Peyer's patch (tissue), 4 donors: ENCODE measurements at places on chromosomes 6 and 20. TPM values are rescaled to one million over a fixed set of nuclear protein-coding genes. Genes with fewer than 3 reads are reported as not detected.
A peak's percentile ranks its signal among the peaks of the same experiment; 100 is the strongest.

BPIFB1 gene
- total RNA-seq, result not detected

IRF4 gene
- total RNA-seq, result 0.47 TPM

CD164 gene
- 221 TPM for total RNA-seq

AGER gene
- 12.4 TPM for total RNA-seq

TMEM244 gene
- total RNA-seq, result not detected

NKX2-4 gene
- total RNA-seq, result not detected

WFDC12 gene
- not detected for total RNA-seq

PRR18 gene
- not detected for total RNA-seq

CALHM4 gene
- not detected for total RNA-seq

SLC44A4 gene
- 64.4 TPM for total RNA-seq

KHDRBS2 gene
- 23.9 TPM for total RNA-seq

MYLK4 gene
- 0.35 TPM for total RNA-seq

OR2H2 gene
- not detected for total RNA-seq

TRIM31 gene
- 45.9 TPM for total RNA-seq

- no peak overlapping the region for H3K4me3 ChIP-seq
- no peaks in the 10 kb centered on the region for H3K27me3 ChIP-seq
- H3K36me3 ChIP-seq, result peaks cover 54% of the 10 kb centered on the region
- peaks cover 7% of the 10 kb centered on the region for H3K4me1 ChIP-seq
- DNase-seq, result no peak
Measured at GRCh38 chr20:47303736-47304135, 52.8 kb downstream of the ZMYND8 start.

DNA sequence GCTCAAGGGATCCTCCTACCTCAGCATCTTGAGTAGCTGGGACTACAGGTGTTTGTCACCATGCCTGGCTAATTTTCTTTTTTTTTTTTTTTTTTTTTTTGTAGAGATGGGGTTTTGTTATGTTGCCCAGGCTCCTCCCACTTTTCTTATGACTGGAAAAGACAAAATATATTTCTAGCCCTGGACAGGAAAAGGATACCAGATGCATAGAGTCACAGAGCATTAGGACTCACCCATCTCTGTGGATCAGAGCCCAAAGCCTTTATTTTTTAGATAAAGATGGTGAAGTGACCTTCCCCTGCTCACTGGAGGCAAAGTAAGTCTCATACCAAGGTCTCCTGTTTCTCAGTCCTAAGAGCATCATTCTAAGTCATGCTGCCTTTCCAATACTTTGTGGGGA, 3.4 kb downstream of the TRIM10 start:
- peaks cover 22% of the 10 kb centered on the region for H3K4me1 ChIP-seq
- H3K4me3 ChIP-seq, result no peak overlapping the region
- DNase-seq, result no peak
- no peak overlapping the region for H3K27ac ChIP-seq

- no peaks in the 10 kb centered on the region for H3K4me1 ChIP-seq
- no peaks in the 10 kb centered on the region for H3K27me3 ChIP-seq
- DNase-seq, result no peak
- no peaks in the 10 kb centered on the region for H3K36me3 ChIP-seq
Measured at GRCh38 chr20:9838378-9839295, at the start of gene PAK5. TSS of gene PAK5 (minus strand) at chr20:9839076. CDS start at chr20:9644328, 194,748 bp downstream.

GRCh38 chr20:59159493-59160376, 3.9 kb upstream of the ZNF831 start:
- H3K36me3 ChIP-seq, result no peaks in the 10 kb centered on the region
- DNase-seq, result no peak
- peaks cover 6% of the 10 kb centered on the region for H3K4me1 ChIP-seq
- H3K4me3 ChIP-seq, result peak overlapping the region; percentile 36
- H3K27ac ChIP-seq, result peak overlapping the region; percentile 73

DNA sequence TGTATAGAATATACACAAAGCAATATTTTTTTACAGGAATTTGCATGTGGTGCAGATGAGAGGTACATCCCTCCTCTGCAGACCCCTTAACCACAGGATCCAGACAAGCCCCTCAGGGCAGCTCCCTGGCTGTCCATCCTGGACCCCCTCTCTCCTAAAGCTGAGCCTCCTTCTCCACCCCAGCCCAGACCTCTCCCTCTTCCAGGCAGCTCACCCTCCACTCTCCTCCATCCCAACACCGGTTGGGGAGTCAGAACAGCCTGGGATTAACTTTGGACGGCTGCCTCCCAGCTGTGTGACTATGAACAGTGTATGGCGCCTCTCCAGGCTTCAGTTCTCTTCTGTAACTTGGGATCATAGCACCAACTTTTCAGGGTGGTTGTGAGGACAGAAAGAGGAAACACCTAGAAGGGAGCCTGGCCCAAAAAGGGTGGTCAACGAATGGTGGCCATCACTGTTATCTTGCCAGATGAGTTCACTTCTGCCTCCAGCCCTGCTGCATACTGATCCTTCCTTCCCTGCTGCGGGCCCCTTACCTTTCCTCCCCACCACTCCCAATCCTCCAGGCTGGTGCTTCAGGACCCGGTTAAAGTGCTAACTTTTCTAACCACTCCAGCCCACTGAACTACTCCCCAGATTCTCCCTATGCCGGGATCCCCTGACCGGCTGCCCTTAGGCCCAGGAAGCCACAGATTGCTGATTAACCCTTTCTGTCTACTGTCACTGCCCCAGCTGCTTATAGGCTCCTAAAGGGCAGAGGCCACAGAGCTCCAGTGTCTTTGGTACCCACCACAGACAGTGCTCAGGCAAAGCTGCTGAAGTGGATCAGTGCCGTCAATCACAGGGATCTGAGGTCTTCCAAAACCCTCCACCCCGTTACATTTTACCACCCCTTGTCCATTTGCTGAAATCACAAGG, 55.9 kb downstream of the GPR6 start:
- no peaks in the 10 kb centered on the region for H3K36me3 ChIP-seq
- no peak for DNase-seq
- no peaks in the 10 kb centered on the region for H3K27me3 ChIP-seq
- no peaks in the 10 kb centered on the region for H3K4me1 ChIP-seq
- no peak overlapping the region for H3K27ac ChIP-seq

DNA sequence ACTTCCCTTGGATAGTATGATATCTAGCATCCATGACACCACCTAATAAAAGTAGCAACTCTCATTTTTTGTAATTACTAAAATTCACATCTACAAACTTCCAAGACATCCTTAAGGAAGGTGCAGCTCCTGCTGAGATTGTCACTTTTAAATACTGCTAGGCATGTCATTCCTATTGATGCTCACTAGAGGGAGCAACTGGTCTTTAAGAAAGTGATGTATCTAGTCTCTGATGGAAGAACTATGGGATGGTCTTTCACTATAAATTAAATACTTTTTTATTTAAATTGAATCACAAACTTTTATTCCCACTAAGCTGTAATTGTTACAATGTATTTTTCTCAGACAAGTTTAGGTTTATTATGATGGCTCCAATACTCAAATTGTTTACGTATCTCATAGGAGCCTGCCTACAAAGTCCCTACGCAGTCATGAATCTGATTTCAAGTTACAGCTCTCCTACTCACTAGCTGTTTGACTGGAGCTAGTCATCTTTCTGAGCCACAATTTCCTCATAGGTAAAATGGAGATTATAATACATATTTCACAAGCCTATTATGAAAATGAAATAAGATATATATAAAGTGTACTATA, 8.1 kb upstream of the TSPYL1 start:
- H3K27ac ChIP-seq, result no peak overlapping the region
- no peaks in the 10 kb centered on the region for H3K4me1 ChIP-seq
- H3K27me3 ChIP-seq, result peaks cover 5% of the 10 kb centered on the region
- DNase-seq, result no peak

- H3K4me3 ChIP-seq, result no peak overlapping the region
- no peaks in the 10 kb centered on the region for H3K36me3 ChIP-seq
- H3K4me1 ChIP-seq, result no peaks in the 10 kb centered on the region
- peak overlapping the region; percentile 59 for H3K27ac ChIP-seq
- DNase-seq, result no peak
Measured at GRCh38 chr20:12098421-12098820, 180.7 kb downstream of the BTBD3 start.

DNA sequence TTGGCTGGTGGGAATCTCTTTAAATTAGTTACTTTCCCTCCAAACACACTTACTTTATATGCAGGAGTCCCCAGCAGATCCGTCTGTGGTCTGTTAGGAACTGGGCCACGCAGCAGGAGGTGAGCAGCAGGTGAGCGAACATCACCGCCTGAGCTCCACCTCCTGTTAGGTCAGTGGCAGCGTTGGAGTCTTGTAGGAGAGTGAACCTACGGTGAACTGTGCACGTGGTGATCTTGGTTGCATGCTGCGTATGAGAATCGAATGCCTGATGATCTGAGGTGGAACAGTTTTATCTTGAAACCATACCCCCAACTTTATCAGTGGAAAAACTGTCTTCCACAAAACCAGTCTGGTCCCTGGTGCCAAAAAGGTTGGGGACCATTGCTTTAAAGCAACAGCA, 5.0 kb downstream of the SERPINB6 start:
- H3K4me1 ChIP-seq, result peaks cover 62% of the 10 kb centered on the region
- no peak overlapping the region for H3K4me3 ChIP-seq
- H3K27me3 ChIP-seq, result no peaks in the 10 kb centered on the region
- no peak overlapping the region for H3K27ac ChIP-seq
- H3K36me3 ChIP-seq, result no peaks in the 10 kb centered on the region

DNA sequence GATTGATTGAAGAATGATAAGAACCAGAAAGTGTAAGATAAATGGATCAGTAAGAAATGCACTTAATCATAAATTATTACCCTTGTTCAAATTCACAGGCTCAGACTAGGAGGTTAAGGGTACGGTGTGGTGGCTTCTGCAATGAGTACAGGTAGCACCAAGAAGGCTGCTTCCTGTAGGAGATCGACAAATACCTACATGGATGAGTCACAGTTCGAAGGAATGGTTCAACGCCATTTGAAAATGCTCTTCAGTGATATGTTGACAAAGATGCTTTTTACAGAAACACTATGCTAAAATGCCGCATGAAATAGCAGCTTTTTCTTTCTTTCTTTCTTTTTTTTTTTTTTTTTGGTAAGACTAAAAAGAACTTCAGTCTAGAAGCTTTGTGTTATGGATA, 116.2 kb downstream of the DTNBP1 start:
- DNase-seq, result no peak
- no peaks in the 10 kb centered on the region for H3K27me3 ChIP-seq
- no peak overlapping the region for H3K4me3 ChIP-seq
- no peak overlapping the region for H3K27ac ChIP-seq
- H3K4me1 ChIP-seq, result no peaks in the 10 kb centered on the region

DNA sequence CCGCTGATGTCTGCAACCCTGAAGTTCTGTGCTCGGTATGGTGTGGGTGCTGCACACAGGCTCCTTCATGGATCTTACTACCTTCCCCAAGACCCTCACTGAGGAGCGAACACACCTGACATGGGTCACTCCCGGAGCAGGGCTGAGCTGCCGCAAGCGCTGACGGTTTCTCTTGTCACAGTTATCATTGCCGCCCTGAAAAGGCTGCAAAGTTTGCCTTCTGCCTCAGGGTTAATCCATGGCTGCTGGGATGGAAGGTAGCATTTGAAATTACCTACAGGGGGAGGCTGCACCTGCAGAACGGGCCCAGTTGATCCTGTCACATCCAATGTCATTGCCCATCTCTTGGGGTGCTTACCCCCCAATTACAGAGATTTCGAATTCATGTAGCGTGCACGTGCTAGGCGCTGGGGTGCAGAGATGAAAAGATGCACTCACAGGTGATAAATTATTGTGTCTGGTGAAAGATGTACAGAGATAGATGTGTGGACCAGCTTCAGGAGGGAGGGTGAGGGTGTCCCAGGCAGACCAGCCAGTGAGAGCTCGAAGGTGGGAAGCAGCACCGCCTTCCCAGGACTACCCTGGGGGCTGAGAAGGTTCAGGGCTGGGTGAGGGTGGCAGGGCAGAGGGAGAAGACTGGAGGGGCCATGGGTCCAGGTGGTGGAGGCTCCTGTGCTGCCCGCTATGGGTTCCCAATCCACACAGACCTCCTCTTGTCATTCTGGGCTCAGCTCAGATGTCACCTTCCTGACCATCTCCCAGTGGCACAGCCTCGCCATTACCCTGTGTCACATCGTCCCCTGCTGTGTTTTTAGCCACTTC, 120.1 kb downstream of the SYCP2 start:
- no peaks in the 10 kb centered on the region for H3K4me1 ChIP-seq
- H3K36me3 ChIP-seq, result no peaks in the 10 kb centered on the region
- H3K27ac ChIP-seq, result no peak overlapping the region
- no peak for DNase-seq
- H3K4me3 ChIP-seq, result no peak overlapping the region

DNA sequence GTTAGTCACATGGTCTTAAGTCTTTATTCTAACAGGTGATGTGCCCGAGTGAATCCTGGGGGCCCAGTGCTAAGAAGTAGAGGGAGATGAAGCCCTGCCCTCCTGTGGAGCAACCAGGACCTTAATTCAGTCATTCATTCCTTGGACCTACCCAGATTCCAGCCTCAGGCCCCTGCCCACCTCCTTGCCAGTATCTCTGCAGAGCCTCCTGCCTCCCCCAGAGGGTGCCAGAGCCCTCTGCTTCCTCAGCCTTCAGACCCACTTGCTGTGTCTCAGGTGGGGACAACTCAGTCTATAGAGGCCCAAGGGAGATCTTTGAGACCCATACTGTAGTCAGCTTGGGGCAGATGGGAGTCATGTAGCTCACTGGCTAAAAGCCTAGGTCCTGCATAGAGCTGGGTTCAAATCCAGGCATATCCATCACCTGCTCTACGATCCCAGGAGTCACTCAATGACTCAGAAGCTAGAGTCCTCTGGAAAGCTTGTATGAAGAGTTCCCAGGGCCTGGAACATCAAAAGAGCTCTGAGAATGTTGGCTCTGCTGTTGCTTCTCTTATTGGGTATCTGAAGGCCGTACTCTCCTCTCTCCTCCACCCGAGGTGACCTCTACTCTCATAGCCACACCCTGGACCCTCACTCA, 3.9 kb upstream of the SIGLEC1 start:
- no peaks in the 10 kb centered on the region for H3K27me3 ChIP-seq
- no peaks in the 10 kb centered on the region for H3K36me3 ChIP-seq
- DNase-seq, result no peak
- no peaks in the 10 kb centered on the region for H3K4me1 ChIP-seq

DNA sequence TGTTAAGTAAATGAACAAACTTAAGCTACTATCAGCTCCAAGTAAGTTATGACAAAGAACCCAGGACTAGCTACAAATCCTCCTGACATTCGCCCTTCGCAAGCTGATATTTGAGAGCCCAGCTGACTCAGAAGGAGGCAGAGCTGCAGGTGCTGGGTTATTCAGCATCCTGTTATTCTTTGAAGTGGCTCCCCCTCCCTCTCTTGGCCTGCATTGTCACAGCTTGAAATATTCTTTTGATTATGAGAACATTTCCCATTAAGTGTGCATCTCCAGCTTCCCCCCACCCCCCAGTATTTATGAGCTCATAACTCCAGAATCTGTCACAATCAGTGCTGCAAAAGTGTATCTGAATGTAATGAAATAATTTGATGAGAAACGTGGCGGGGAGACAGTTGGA, 78.8 kb upstream of the RALY start:
- H3K4me3 ChIP-seq, result no peak overlapping the region
- no peak for DNase-seq
- H3K36me3 ChIP-seq, result no peaks in the 10 kb centered on the region

GRCh38 chr6:69973138-69973537, 106.8 kb downstream of the COL19A1 start:
- H3K4me3 ChIP-seq, result no peak overlapping the region
- no peak overlapping the region for H3K27ac ChIP-seq
- H3K27me3 ChIP-seq, result no peaks in the 10 kb centered on the region
- H3K4me1 ChIP-seq, result no peaks in the 10 kb centered on the region
- H3K36me3 ChIP-seq, result no peaks in the 10 kb centered on the region

GRCh38 chr6:135784507-135784906, 67.0 kb upstream of the PDE7B start:
- no peaks in the 10 kb centered on the region for H3K36me3 ChIP-seq
- DNase-seq, result no peak
- H3K4me1 ChIP-seq, result no peaks in the 10 kb centered on the region
- no peak overlapping the region for H3K27ac ChIP-seq
- no peaks in the 10 kb centered on the region for H3K27me3 ChIP-seq
